ENCODE measurements at places on chromosomes 12 and 14.

- H3K4me3 ChIP-seq, result no peak overlapping the region
- H3K27me3 ChIP-seq, result no peaks in the 10 kb centered on the region
- no peak overlapping the region for H3K27ac ChIP-seq
- H3K4me1 ChIP-seq, result peaks cover 11% of the 10 kb centered on the region
Measured at GRCh38 chr12:92027243-92027642, 118.4 kb downstream of the BTG1 start.

DNA sequence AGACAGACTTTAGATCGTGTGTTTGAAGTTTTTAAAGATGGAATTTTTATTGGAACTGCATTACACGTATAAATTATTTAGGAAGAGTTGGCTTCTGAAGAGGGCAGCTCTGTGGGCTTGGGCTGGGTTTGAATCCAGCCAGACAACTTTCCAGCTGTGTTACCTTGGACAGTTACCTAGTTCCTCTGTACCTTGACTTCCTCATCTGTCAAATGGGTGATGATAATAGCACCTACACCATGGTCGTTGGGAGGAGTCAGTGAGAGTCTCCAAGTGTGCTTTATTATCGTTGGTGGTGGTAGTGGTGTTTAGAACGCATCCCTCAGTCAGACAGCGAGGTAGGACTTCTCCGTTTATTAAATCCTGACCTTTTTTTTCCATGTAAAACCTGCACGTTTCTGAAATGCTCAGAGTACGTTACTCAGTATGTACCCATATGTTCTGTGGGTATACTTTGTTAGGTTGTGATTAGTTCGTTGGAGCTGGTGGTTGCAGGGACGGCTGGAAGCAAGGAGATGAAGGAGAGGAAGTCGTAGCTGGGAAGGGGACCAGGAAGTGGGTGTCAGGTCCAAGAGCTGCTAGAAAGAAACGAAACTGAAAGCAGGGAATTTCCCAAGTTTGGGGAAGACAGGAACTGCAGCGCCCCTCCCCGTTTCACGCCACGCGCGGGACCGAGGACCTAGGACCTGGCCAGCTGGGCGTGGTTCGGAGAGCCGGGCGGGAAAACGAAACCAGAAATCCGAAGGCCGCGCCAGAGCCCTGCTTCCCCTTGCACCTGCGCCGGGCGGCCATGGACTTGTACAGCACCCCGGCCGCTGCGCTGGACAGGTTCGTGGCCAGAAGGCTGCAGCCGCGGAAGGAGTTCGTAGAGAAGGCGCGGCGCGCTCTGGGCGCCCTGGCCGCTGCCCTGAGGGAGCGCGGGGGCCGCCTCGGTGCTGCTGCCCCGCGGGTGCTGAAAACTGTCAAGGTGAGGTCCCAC is at the start of gene OAS3:
OAS3 (plus strand) TSS at position 734 of the 979 bp plus-strand sequence; CDS start at position 791, 57 bp downstream.
- peak within 1 kb of the TSS; percentile 48 for H3K4me3 ChIP-seq
- peaks cover 34% of the 10 kb centered on the region for H3K27me3 ChIP-seq
- H3K36me3 ChIP-seq, result no peaks in the 10 kb centered on the region
- H3K27ac ChIP-seq, result no peak within 1 kb of the TSS
- no peaks in the 10 kb centered on the region for H3K4me1 ChIP-seq

DNA sequence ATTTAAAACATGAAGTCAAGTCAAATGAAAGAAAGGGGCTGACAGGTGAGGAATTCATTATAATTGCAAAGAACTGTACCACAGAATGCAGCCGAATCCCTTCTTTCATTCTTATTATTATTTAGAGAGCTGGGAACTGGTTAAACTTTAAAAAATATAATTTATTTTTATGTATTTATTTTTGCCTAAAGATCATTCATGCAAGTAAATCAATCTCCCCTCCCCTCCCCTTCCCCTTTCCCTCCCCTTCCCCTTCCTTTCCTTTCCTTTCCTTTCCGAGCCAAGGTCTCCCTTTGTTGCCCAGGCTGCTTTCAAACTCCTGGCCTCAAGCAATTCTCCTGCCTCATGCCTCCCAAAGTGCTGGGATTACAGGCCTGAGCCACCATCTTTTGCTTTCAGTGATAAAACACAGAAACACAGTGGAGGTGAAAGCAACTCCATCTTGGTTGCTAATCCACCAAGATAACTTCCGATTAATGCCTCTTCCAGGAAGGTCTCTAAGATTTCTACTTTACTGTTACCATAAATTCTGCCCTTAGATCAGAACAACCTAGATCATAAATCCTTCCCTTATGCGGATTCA is 6.0 kb upstream of the UBC start:
- no peak for DNase-seq
- H3K4me1 ChIP-seq, result peaks cover 70% of the 10 kb centered on the region
- no peaks in the 10 kb centered on the region for H3K36me3 ChIP-seq
- H3K27me3 ChIP-seq, result peaks cover 18% of the 10 kb centered on the region

GRCh38 chr12:68042212-68042699 is 53.0 kb downstream of the IFNG-AS1 start:
- H3K27me3 ChIP-seq, result no peaks in the 10 kb centered on the region
- H3K4me1 ChIP-seq, result peaks cover 5% of the 10 kb centered on the region
- no peak overlapping the region for H3K27ac ChIP-seq
- H3K4me3 ChIP-seq, result no peak overlapping the region

DNA sequence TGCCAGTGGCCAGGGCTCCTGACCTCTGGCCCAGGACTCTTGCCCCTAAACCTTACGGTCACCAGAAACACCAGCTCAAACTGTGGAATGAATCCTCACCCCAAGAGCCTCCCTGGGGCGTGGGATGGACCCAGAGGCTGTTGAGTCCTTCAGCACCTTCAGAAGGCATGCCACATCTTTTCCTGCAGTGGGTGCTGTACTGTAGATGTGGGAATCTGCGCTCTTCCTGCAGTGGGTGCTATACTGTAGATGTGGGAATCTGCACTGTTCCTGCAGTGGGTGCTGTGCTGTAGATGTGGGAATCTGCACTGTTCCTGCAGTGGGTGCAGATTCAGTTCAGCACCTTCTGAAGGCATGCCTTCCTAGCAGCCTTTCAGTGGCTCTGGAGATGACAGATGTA is 1.2 kb downstream of the KRT82 start:
- H3K4me3 ChIP-seq, result no peak overlapping the region
- H3K36me3 ChIP-seq, result no peaks in the 10 kb centered on the region
- H3K27ac ChIP-seq, result no peak overlapping the region
- no peaks in the 10 kb centered on the region for H3K4me1 ChIP-seq

DNA sequence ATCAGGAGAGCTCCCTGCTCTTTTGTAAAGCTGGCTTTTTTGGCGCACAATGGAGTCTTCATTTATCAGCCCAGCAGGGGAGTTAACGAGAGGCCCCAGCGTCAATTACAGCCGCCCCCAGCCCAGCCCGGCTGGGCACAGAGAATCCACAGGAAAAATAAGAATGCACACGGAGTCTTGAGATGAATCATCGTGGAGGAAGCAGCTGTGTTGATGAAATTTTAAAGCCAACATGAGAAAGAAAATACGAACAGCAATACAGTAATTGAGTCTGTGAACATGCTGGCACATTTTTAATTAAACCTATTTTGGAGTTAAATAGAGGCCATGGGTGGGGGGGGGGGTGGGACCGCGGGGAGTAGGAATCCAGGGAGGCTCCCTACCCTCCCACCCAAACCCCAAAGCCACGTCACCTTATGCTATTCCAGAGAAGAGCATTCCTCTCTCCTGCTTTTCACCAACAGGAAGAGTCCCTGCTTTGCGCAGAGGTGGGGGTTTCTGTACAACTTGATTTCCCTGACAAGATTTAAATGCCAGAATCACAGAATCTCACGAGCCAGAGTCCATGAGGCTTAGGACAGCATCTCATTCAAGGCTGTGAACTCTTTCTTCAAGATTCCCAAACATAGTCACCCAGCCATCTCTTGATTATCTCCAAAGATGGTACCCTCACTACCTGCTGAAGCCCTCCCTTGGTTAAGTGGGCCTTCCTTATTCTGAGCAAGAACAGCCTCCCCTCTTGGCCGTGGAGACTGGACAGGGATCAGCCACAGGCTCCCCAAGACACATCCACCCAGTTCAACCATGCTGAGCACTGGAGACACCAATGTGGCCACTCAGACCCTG is 50.3 kb downstream of the CCNK start:
- peak overlapping the region; percentile 29 for H3K4me3 ChIP-seq
- H3K27me3 ChIP-seq, result no peaks in the 10 kb centered on the region
- peaks cover 43% of the 10 kb centered on the region for H3K4me1 ChIP-seq
- no peaks in the 10 kb centered on the region for H3K36me3 ChIP-seq
- H3K27ac ChIP-seq, result peak overlapping the region; percentile 73

GRCh38 chr12:71708658-71709057 is 22.8 kb downstream of the TMEM19 start:
- no peak for DNase-seq
- peaks cover 11% of the 10 kb centered on the region for H3K4me1 ChIP-seq
- peaks cover 16% of the 10 kb centered on the region for H3K36me3 ChIP-seq
- no peak overlapping the region for H3K27ac ChIP-seq
- H3K27me3 ChIP-seq, result no peaks in the 10 kb centered on the region

DNA sequence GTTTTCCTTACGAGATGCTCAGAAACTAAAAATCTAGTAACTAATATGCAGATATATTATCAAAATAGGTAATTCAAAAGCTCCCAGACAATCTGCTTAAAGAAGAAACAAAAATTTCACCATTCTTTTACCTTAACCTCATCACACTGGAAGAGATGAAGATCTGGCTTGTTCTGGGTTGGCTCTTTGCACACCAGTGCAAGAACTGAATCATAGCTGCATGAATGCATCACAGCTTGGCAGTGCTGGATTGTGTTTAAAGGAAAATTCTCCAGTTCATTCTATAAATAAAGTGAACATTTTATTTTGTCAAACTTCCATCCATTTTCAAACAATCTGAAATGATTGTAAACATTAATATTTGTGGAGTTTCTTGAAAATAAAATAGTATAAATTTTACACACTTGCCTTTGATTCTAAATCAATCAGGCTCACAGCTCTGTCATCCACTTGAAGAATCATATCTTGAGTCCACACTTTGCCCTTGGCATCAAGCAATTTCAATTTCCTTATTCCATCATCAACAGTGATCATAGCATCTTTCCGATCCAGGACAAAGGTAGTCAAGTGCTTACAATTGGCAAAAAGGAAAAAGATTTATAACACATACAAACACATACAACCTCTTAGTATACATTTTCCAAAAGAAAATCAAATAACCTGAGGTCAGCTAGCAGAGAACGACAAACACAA is 119.8 kb downstream of the EPS8 start:
- no peaks in the 10 kb centered on the region for H3K27me3 ChIP-seq
- no peak for DNase-seq
- H3K36me3 ChIP-seq, result no peaks in the 10 kb centered on the region
- peaks cover 30% of the 10 kb centered on the region for H3K4me1 ChIP-seq
- H3K4me3 ChIP-seq, result no peak overlapping the region
- H3K27ac ChIP-seq, result no peak overlapping the region

DNA sequence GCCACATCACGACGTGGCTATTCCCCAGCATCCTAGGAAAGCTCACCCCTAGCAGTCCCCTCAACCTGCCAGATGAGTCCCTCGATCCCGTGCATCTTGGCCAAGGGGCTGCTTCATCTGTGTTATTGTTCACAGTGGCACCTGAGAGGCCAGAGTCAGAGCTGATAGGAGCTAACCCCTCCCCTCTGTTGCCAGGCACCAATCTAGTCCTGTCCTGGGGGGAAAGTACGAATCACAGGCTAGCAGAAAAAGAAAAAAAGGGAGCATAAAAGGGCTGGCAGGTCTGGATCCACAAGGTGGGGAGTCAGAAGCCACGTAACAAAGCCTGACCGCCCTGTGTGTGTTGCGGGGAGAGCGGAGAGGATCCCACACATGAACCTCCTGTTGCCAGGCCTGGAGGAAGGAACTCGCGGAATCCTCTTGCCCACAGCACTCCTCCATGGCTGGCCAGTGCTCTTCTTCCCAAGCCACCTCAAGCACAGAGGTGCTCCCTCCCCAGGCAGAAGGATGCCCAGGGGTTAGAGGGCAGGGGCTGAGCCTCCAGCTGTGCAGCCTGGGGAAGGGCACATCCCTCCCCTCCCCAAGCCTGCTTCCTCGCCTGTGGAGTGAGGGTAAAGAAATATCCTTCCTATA is 91.8 kb downstream of the ITPK1 start:
- no peak for DNase-seq
- H3K36me3 ChIP-seq, result peaks cover 2% of the 10 kb centered on the region
- no peaks in the 10 kb centered on the region for H3K27me3 ChIP-seq
- H3K4me1 ChIP-seq, result peaks cover 55% of the 10 kb centered on the region
- H3K4me3 ChIP-seq, result no peak overlapping the region

DNA sequence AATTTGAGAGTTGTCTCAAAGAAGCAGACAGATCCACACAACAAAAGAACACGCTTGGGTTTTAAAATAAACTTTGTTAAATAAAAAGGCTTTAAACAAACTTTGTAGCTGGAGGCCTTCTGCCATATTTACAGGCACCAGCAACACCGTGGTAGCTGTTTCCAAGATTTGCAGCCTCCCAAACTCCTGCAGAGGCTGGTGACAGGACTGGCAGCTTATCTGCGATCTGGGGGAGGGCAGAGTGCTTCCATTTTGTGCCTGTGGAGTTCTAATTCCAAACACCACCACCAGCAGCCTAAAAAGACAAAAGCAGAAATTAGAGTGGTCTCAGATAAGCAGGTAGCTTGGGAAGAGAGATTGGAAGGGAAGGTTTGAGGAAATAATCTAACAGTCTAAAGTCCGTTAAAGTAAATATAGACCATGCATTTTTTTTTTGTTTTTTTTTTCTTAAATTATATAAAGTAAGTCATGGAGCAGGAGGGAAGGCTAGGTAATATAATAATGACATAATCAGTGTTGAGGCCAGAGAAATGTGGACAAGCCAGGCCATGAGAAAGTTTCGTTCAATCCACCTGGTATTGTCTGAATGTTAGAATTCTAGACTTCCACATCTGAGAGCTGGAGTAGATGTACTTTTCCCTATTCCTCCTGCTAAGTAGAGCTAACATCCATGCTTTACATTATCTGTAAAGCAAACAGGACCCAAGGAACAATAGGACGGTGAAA is 69.6 kb upstream of the TMEM132D start:
- H3K4me3 ChIP-seq, result no peak overlapping the region
- no peak overlapping the region for H3K27ac ChIP-seq
- peaks cover 23% of the 10 kb centered on the region for H3K27me3 ChIP-seq
- no peaks in the 10 kb centered on the region for H3K4me1 ChIP-seq
- no peaks in the 10 kb centered on the region for H3K36me3 ChIP-seq
- DNase-seq, result no peak

DNA sequence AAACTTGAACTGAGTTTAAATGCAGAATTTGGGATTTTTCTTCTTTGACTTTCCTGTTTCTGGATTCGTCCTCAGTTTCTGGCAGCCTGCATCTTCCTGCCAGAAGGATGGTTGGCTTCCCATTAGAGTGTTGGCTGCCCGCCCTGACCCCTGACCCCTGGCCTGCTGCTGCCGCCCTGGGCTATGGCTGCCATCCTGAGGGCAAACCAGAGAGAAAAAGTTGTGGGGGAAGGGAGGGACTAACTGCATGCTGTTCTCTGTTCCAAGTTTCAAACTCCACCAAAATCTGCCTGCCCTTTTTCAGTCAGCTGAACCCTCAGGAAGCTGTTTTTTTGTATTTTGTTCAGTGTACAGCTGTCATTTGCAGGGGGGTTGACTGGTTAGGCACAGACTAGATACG is 48.4 kb downstream of the FNTB start:
- H3K4me1 ChIP-seq, result peaks cover 17% of the 10 kb centered on the region
- peak overlapping the region; percentile 14 for H3K27ac ChIP-seq
- no peaks in the 10 kb centered on the region for H3K27me3 ChIP-seq
- H3K36me3 ChIP-seq, result peaks cover 4% of the 10 kb centered on the region
- no peak overlapping the region for H3K4me3 ChIP-seq

All from neural crest cell (in vitro differentiated cells).